ENCODE measurements at places on chromosomes 16 and 17. TPM values are rescaled to one million over a fixed set of nuclear protein-coding genes. Genes with fewer than 3 reads are reported as not detected.

DNA sequence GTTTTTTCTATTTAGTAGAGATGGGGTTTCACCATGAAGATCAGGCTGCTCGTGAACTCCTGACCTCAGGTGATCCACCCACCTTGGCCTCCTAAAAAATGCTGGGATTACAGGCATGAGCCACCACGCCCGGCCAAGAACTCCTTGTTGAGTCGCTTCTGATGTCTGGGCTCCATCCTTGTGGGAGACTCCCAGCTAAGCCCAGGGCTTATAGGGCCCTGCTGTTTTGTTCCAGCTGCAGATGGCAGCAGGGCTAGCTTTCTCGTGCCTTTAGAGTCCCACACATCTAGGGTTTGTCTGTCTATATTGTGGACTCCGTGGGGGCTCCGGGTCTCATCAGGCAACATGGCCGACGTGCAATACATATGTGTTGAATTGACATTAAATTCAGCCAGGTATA is 39.3 kb upstream of the MED9 start:
- peaks cover 2% of the 10 kb centered on the region for H3K4me1 ChIP-seq
- H3K27me3 ChIP-seq: peaks cover 9% of the 10 kb centered on the region
- no peak overlapping the region for H3K4me3 ChIP-seq
- H3K36me3 ChIP-seq: no peaks in the 10 kb centered on the region

DNA sequence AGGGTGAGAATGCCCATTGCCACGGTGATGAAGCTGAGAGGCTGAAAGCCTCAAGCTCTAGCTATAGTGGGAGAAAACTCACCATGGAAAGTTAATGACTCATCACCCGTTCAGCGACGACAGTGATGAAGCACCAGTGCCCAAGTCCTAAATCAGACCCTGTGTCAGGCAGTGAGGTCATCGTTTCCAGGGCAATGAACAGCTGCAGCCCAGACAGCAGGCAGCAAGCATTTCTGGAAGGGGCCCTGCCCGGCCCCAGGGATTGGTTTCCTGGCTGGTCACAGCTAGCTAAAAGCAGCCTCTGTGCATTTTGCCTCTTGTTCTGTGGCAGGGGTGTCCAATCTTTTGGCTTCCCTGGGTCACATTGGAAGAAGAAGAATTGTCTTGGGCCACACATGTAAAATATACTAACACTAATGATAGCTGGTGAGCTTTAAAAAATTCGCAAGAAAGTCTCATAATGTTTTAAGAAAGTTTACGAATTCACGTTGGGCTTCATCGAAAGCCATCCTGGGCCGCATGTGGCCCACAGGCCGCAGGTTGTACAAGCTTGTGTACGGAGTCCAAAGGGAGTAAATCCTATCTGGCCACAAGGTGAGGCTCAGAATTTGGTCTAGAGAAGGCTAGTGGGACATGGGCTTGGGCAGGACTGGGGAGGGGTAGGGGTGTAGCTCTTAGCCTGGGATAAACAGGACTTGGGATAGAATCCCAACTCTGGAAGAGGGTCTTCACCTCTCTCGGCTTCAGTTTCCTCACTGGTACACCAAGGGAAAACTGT is 40.6 kb downstream of the MIS12 start:
- no peaks in the 10 kb centered on the region for H3K27me3 ChIP-seq
- no peak overlapping the region for H3K4me3 ChIP-seq
- peaks cover 23% of the 10 kb centered on the region for H3K36me3 ChIP-seq
- H3K4me1 ChIP-seq: peaks cover 18% of the 10 kb centered on the region
- H3K27ac ChIP-seq: peak overlapping the region; percentile 69

DNA sequence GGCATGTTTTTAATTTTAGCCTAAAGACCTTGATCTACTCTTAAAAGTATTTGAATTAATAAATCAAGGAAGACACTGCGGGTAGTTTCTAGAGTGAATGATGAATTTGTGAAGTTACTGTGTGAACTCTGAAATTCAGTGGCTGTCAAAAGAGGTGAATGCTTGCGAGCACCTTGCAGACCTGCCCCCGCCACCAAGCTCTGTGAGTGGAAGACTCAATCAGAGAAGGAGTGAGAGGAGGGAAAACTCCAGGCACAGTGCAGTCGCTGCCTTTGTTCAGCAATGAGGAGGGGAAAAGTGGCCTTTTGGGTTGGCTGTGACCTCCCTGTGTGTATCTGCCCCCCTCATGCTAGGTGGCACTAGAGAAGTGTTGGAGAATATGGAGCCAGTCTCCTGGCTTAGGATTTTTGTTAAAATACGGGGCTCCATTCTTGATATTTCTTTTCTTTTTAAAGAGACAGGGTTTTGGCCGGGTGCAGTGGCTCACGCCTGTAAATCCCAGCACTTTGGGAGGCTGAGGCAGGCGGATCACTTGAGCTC is 53.0 kb downstream of the LDHD start:
- H3K4me3 ChIP-seq: no peak overlapping the region
- no peaks in the 10 kb centered on the region for H3K36me3 ChIP-seq
- no peak overlapping the region for H3K27ac ChIP-seq
- DNase-seq: no peak
- H3K4me1 ChIP-seq: peaks cover 32% of the 10 kb centered on the region

DNA sequence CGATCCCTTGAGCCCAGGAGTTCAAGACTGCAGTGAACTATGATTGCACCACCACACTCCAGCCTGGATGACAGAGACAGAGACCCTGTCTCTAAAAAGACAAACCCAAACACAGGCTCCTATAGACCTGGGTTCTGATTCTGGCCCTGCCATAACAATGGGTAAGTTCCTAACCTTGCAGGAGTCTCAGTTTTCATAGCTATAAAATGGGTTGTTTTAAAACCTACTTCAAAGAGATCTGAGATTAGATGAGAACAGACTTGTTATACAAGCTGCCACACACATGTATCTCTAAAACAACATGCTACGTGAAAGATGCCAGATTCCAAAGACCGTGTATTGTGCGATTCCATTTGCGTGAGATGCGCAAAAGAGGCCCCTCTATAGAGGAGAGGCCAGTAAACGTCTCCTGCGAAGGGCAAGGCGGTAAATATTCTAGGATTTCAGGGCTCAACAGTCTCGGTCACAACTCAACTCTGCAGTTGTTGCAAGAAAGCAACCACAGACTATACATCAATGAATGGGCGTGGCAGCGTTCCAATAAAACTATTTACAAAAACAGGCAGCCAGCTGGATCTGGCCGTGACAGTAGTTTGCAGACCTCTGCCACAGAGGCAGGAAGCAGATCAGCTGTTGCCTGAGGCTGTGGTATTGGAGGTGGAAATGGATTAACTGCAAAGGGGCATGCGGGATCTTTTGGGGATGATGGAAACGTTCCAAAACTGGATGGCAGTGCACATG is 5.9 kb downstream of the CORO7 start:
- no peak overlapping the region for H3K27ac ChIP-seq
- no peak for DNase-seq
- peaks cover 34% of the 10 kb centered on the region for H3K36me3 ChIP-seq
- H3K27me3 ChIP-seq: no peaks in the 10 kb centered on the region
- H3K4me3 ChIP-seq: no peak overlapping the region

- no peaks in the 10 kb centered on the region for H3K27me3 ChIP-seq
- peaks cover 45% of the 10 kb centered on the region for H3K4me1 ChIP-seq
- peak overlapping the region; percentile 92 for H3K27ac ChIP-seq
- peaks cover 68% of the 10 kb centered on the region for H3K36me3 ChIP-seq
- peak; percentile 67 for DNase-seq
Measured at GRCh38 chr17:4944554-4945175, 3.7 kb downstream of the PFN1 start.

GRCh38 chr17:880443-881269 is 98.5 kb downstream of the MRM3 start:
- peaks cover 44% of the 10 kb centered on the region for H3K27me3 ChIP-seq
- DNase-seq: no peak
- peaks cover 11% of the 10 kb centered on the region for H3K4me1 ChIP-seq
- no peak overlapping the region for H3K4me3 ChIP-seq

- DNase-seq: no peak
- H3K4me1 ChIP-seq: no peaks in the 10 kb centered on the region
- no peaks in the 10 kb centered on the region for H3K36me3 ChIP-seq
- H3K27ac ChIP-seq: no peak overlapping the region
- H3K4me3 ChIP-seq: no peak overlapping the region
Measured at GRCh38 chr16:19753815-19754643, 36.0 kb downstream of the IQCK start.

- no peaks in the 10 kb centered on the region for H3K4me1 ChIP-seq
- H3K4me3 ChIP-seq: no peak overlapping the region
- DNase-seq: no peak
Measured at GRCh38 chr17:8728251-8728938, 16.2 kb downstream of the CCDC42 start.

GRCh38 chr17:3835410-3836229 is 10.4 kb downstream of the NCBP3 start:
- peaks cover 37% of the 10 kb centered on the region for H3K36me3 ChIP-seq
- peak; percentile 32 for DNase-seq
- no peak overlapping the region for H3K4me3 ChIP-seq
- H3K4me1 ChIP-seq: peaks cover 13% of the 10 kb centered on the region

DNA sequence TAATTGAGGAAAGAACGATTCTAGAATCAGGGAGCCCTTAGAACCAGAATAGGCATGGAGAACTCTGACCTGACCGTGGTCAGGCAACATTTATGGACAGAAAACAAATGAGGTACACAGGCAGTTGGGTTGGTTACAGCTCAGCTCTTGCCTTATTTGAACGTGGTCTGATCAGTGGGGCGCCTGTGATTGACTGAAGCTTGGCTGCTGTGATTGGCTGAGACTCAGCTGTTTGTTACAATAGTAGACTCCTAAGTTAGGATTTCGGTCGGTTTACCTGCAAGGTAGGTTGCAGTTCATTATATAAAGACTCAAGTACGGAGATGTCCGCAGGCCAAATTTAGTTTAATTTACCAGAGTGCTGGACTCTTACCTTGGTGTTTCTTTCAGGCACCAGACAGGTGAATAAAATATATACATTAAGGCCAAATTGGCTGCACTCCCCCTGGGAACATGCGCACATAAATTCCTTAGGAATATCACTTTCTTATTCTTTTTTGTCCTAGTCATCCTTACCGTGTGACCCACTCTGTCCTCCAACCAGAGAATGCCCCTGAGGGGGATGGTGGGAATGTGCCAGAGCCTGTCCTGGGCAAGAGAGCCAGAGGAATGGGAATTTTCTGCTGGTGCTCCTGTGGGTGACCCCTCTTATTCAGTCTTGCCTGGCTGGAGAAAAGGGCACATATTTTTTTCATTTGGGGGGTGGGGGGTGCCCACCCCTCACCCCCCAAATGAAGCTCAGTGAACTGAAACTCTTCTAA is 7.5 kb upstream of the CSNK2A2 start:
- H3K27me3 ChIP-seq: peaks cover 35% of the 10 kb centered on the region
- H3K36me3 ChIP-seq: no peaks in the 10 kb centered on the region
- H3K27ac ChIP-seq: no peak overlapping the region
- H3K4me1 ChIP-seq: peaks cover 3% of the 10 kb centered on the region

GRCh38 chr16:67594256-67594915 is 32.1 kb downstream of the CTCF start:
- H3K27me3 ChIP-seq: no peaks in the 10 kb centered on the region
- no peak for DNase-seq
- H3K4me1 ChIP-seq: peaks cover 29% of the 10 kb centered on the region
- H3K27ac ChIP-seq: peak overlapping the region; percentile 53
- peaks cover 3% of the 10 kb centered on the region for H3K36me3 ChIP-seq
- no peak overlapping the region for H3K4me3 ChIP-seq

- no peak overlapping the region for H3K4me3 ChIP-seq
- no peak overlapping the region for H3K27ac ChIP-seq
- H3K27me3 ChIP-seq: no peaks in the 10 kb centered on the region
- DNase-seq: no peak
- peaks cover 23% of the 10 kb centered on the region for H3K4me1 ChIP-seq
Measured at GRCh38 chr17:19652595-19652994, 4.0 kb downstream of the ALDH3A2 start.

- no peaks in the 10 kb centered on the region for H3K27me3 ChIP-seq
- no peak overlapping the region for H3K4me3 ChIP-seq
- H3K27ac ChIP-seq: peak overlapping the region; percentile 49
- no peak for DNase-seq
- H3K4me1 ChIP-seq: peaks cover 47% of the 10 kb centered on the region
Measured at GRCh38 chr16:11901091-11901490, 14.7 kb downstream of the GSPT1 start.

DNA sequence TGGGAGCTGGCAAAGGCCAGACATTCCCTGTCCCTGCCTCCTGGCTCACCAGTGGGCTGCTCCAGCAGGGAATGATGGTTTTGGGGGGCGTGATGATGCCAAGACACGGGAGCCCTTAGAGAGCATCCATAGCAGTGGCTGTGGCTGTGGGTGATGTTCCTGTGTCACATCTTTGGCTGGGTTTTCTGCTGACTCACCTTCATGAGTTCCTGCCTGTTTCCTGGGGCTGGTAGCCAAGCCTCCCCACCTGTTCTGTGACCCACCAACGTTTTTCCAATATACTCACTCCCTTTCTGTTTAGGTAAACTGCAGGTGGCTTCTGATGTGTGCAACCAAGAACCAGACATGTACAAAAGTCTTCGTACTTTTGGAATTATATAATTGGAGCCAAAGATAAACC is 16.5 kb upstream of the NF1 start:
- H3K4me1 ChIP-seq: no peaks in the 10 kb centered on the region
- H3K36me3 ChIP-seq: no peaks in the 10 kb centered on the region
- no peak overlapping the region for H3K4me3 ChIP-seq
- H3K27ac ChIP-seq: no peak overlapping the region

DNA sequence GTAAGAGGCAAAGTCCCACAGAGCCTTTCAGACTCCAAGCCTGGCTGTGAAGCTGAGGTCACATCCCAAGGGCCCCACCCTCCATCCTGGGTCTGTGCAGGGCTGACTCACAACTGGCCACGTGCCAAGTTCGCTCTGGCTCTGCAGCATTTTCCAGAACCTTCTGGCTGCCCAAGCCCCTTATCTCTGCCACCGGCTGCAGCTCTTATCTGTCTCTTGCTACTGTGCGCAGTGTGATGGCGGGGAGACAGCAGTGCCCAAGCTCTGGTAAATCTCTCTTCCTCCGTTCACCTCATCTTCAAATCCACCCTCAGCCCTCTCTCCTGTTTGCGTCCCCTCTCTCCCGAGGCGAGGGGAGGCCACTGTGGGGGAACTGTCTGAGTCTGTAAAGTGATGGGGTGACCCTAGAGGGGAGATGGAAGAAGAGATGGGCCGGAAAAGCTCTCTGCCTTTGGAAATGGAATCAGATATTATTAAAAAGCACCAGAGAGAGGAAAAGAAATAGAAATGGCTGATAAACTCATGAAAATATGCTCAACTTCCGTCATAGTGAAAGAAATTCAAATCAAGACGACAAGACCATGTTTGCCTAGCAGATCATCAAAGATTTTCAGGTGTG is 162.7 kb upstream of the CDC42EP4 start:
- H3K4me1 ChIP-seq: peaks cover 4% of the 10 kb centered on the region
- no peak for DNase-seq
- H3K4me3 ChIP-seq: no peak overlapping the region
- H3K27me3 ChIP-seq: peaks cover 7% of the 10 kb centered on the region
- no peak overlapping the region for H3K27ac ChIP-seq
- no peaks in the 10 kb centered on the region for H3K36me3 ChIP-seq

- H3K4me3 ChIP-seq: no peak within 1 kb of the TSS
- H3K27me3 ChIP-seq: peaks cover 2% of the 10 kb centered on the region
- no peak within 1 kb of the TSS for H3K27ac ChIP-seq
- DNase-seq: no peak
- no peaks in the 10 kb centered on the region for H3K36me3 ChIP-seq
Measured at GRCh38 chr17:68955181-68955841, at the start of gene ABCA8. TSS of gene ABCA8 (minus strand) at chr17:68955392. CDS start at chr17:68942034, 13,358 bp downstream.

BFAR gene
- 65.0 TPM for total RNA-seq

TNP2 gene
- not detected for total RNA-seq

CYGB gene
- not detected for total RNA-seq

SYNGR3 gene
- 6.4 TPM for total RNA-seq

CES4A gene
- total RNA-seq: 11.7 TPM

HOXB2 gene
- total RNA-seq: 17.2 TPM

All from activated CD8-positive, alpha-beta memory T cell treated with anti-CD3 and anti-CD28 coated beads, Interleukin-2, amount 10 ng/mL, durations not matched to agents 7 days and 5 days (primary cell).